Stimulated activated CD8-positive, alpha-beta memory T cell treated with anti-CD3 and anti-CD28 coated beads, Interleukin-12 subunit alpha, Interleukin-12 subunit beta, amount 100 ng/mL, for 4 hours (primary cell): ENCODE measurements at places on chromosomes 6 and 20.

DNA sequence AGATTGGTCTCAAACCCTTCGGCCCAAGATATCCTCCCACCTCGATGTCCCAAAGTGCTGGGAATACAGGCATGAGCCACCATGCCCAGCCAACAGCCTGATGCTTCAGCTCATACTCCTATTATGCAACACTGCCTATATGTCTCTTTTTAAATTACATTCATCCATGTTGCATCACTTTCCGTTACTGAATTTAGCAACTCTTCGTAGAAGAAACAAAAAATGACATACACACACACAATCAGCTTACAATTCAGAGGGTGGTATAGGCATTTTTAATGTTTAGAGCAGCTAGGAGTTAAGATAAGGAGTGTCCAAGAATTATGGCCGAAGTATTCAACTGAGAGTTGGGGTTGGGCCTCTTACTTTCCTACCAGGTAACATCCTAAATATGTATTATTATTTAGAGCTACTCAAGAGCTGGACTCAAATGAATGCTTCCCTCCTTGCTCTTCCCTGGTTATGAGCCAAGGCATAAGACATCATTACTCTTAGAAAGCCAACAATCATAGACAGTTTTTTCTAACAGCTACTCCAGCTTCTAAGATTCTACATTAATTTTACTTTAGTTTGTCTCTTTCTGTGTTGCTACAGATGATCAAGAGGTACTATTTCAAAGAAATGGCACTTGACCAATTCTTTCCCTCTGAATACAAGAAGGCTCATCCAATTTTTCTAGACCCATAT is 62.0 kb upstream of the BMP5 start:
- no peak for DNase-seq

- DNase-seq, result no peak
Measured at GRCh38 chr6:44011350-44011920, 115.8 kb downstream of the MRPL14 start.

DNA sequence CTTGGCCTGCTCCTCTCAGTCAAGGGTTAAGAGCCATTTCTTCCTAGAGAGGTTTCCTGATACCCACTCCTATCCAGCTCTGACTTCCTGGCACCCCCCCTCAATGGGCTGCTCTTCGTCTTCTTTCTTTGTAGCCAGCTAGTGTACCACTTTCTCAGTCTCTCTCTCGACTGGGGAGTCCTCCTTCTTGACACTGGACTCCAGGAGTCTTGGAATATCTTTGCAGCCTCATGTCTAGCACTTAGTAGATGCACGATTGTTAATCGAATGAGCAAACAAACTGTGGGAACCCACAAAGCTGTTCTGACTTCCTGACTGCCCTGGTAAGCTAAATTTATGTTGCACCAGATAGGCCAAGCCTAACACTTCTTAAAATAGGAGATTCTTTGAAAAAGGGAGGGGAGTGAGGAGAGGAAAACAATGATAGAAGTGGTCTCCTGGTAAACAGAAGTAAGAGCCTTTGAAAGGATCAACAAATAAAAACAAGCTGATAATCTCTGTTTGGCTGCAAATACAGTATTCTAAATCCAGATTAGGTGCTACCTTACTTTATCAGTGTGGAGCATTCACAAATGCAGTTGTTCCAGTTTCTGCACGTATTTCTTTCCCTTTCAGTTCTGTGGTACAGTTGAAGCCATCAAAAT is 160.1 kb upstream of the CITED2 start:
- no peak for DNase-seq

DNA sequence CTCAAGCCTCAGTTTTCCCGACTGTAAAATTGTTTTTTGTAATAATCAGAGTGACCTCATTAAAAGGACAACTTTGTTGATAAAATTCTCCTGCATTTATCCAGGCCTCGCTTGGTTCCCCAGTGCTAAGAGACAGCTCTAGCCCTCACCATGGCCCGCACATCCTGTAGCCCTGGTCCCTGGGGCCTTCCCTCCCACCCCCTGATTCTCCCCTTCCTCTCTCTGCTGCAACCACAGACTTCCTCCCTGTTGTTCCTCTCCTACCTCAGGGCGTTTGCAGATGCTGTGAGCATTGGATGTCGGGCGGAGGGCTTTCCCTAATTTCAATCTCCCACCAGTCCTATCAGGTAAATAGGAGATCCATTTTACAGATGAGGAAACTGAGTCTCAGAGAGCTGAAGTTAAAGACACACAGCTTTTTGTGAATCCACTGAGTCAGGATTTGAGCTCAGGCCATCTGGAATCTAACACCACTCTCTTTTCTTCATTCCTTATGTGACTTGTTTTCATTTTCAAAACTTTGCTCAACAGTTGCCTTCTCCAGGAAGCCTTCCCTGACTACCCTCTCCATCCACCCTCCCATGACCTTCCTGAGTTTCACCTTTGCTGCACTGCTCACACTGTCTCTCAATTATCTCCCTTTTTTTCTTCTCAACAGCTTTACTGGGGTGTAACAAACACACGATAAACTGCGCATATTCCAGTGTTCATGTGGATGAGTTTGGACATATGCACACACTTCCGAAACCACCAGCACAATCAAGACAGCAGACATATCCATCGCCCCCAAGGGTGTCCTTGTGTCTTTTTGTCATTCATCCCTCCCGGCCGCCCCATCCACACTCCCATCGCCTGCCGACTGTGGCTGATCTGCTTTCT is 107.1 kb downstream of the CEBPB start:
- DNase-seq, result no peak

- no peak for DNase-seq
Measured at GRCh38 chr6:82555801-82556200, 192.2 kb downstream of the TPBG start.

DNA sequence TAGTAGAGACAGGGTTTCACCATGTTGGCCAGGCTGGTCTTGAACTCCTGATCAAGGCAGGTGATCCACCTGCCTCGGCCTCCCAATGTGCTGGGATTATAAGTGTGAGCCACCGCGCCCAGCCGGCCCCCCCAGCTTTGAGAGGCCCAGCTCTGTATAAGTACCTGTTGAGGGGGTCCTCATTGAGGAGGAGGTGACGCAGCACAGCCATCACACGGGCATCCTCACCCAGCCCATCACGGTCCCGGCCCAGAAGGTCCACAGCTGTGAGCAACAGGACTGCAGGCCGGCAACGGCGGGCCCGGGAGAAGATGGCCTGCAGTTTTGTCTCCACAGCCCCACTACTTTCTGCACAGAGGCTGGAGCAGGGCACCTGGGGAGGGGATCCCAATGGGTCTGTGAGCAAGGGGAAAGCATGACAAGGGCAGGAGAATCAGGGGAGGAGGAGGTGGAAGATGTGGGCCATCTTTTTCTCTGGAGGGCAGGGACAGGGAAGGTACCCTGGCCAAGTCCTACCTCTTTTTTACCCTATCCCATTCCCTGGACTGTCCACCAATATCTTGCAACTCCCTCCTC is 7.7 kb downstream of the GNMT start:
- DNase-seq, result no peak

GRCh38 chr20:40863355-40863919 is 165.2 kb upstream of the TOP1 start:
- DNase-seq, result no peak

DNA sequence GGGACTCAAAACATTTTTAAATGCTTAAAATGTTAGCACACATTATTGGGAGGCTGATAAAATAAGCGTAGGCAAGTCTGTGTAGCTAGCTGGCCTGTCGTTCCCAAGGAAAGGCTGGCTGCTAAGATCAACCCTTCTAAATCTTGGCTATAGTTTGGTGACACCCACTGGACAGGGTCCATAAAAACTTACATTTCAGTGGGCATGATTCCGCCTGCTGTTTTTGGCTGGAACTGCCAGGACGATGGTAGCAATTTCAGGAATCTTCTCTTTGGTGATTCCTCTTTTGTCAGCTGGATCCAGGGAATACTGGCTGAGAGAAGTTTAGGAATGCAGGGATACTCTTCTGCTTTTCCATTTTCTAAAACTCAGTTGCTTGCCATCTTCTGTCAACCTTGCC is 162.2 kb downstream of the NKAIN2 start:
- no peak for DNase-seq

GRCh38 chr6:157314705-157315321 is 8.5 kb downstream of the TMEM242 start:
- DNase-seq, result no peak

GRCh38 chr6:87164506-87164905 is 9.1 kb downstream of the ZNF292 start:
- no peak for DNase-seq

DNA sequence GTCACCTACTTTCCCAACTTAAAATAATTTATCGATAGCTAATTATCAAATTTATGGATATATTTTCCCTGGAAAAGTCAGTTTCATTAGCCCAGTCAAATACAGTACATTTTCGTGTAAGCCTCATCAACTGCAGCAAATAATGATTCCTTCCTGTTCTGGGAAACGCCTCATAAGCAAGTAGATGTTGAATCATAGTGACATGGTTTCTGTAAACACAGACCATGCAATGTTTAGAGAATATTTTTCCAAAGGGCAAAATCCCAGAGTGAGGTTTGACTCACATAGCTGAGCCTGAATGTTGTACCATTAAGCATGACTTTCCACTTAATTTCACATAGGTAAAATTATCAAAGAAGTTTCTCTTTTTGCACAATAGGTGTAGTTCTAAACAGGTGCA is 16.7 kb upstream of the VNN1 start:
- DNase-seq, result no peak

GRCh38 chr6:51574040-51574439 is 513.4 kb downstream of the PKHD1 start:
- no peak for DNase-seq

DNA sequence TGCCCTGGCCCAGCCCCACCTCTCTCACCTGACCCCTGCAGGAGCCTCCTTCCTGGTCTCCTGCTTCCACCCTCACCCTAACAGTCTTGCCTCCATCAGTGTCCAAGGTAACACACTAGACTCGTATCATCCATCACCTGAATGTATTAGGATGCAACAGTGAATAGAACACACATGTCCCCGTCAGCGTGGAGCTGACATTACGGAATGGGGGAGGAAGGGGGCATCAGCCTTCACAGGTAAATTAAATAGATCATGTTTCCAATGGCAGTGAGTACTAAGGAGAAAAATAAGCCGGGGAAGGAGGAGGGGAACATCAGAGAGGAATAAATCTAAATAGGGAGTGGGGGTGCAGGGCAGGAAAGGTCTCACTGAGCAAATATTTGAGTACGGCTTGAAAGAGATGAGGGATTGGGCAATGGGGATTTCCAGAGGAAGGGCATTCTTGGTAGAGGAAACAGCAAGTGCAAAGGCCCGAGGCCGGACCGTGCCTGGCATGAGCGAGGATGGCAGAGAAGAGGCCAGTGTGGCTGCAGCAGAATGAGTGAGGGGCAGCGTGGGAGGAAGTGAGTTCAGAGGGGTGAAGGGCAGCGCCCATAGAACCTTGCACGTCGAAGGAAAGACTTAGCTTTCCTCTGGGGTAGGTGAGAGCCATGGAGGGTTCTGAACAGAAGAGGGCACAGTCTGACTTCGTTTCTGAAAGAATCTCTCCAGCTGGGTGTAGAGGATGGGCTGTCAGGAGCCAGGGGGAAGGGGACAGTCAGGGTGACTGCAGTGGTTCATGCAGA is 110.1 kb upstream of the PTPN1 start:
- no peak for DNase-seq

- no peak for DNase-seq
Measured at GRCh38 chr20:59938221-59938620, 1.9 kb downstream of the PPP1R3D start.

DNA sequence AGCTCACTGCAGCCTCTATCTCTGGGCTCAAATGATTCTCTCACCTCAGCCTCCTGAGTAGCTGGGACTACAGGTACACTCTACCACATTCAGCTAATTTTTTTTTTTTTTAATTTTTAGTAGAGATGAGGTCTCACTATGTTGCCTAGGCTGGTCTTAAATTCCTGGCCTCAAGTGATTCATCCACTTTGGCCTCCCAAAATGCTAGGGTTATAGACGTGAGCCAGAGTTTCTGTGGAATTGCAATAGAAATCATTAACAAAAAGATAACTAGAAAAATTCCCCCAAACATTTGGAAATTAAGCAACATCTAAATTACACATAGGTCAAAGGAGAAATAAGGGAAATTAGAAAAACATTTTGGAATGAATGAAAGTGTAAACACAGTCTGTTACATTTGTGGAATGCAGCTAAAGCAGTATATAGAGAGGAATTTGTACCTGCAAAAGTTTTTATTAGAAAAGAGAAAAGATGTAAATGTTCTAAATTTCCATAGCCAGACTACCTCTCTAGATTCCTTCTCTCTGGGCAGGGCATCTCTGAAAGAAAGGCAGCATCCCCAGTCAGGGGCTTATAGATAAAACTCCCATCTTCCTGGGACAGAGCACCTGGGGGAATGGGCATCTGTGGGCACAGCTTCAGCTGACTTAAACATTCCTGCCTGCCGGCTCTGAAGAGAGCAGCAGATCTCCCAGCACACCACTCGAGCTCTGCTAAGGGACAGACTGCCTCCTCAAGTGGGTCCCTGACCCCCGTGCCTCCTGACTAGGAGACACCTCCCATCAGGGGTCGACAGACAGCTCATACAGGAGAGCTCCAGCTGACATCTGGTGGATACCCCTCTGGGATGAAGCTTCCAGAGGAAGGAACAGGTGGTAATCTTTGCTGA is 51.3 kb downstream of the ATRN start:
- no peak for DNase-seq

DNA sequence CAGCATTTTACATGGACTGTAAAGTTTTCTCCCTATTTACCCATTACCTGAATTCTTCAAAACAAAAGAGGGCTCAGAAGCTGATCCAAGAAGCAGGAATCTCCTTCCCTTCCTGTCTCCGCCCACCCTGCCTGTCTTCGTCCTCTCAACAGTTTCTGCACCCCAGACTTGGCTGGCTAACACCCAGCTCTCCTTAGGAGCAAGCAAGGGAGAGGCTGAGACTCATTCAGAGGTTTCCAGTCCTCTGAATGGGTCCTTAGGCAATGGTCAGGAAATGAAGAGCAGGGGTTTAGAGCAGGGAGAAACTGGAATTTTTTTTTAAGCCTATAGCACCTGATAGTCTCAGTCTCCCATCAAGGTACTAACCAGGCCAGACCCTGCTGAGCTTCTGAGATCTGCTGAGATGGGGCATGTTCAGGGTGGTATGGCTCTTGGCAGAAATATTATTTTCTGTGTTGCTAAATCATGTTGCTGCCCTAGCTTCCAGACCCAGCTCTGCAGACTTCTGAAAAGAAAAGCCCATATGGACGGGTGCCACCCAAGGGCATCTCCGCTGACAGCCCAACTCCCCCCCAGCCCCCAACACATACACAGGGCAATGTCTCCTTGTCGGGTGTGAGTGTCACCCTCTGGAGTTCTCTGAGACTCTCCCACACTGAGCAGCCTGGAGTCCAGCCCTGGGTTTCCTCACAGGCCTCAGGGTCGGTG is 74.6 kb upstream of the CD93 start:
- no peak for DNase-seq

DNA sequence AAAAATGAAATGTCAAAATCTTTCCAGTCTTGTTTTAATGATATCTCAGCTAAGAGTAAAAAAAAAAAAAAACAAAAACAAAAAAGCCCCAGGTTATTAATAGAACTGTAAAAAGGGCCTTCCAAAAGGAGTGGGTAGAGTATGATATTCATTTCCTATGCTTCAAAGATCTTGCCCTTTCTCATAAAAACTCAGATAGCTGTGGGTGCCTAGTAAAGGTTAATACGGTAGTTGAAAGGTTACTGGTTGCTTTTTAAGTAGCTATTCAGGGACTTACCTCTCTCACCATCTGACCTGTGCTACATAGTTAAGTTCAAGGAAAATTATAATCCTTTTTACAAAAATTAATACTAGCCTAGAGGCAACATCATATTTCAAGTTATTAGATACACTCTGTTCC is 14.9 kb downstream of the TRMT6 start:
- DNase-seq, result no peak
